ENCODE measurements at places on chromosomes 2 and 18. TPM values are rescaled to one million over a fixed set of nuclear protein-coding genes. Genes with fewer than 3 reads are reported as not detected.

Gene KLHL14
- total RNA-seq = 0.10 TPM

Gene SELENOI
- 27.4 TPM for total RNA-seq

Gene PIEZO2
- total RNA-seq = 18.9 TPM

Gene ALK
- 0.09 TPM for total RNA-seq

Gene ABCG8
- total RNA-seq = 0.87 TPM

Gene WDR12
- 32.8 TPM for total RNA-seq

Gene CTAGE1
- not detected for total RNA-seq

Gene TTL
- 20.3 TPM for total RNA-seq

Gene DTNA
- total RNA-seq = 23.5 TPM

Gene NR4A2
- 10.4 TPM for total RNA-seq

Gene PAX8
- 0.82 TPM for total RNA-seq

Gene CCDC178
- total RNA-seq = not detected

Gene AMER3
- 0.16 TPM for total RNA-seq

Gene RGPD4
- total RNA-seq = 0.10 TPM

Gene CNTNAP5
- total RNA-seq = 3.3 TPM

Gene PROKR1
- 0.12 TPM for total RNA-seq

Gene NOSTRIN
- total RNA-seq = 56.2 TPM

Gene ANKRD36C
- 22.2 TPM for total RNA-seq

Gene RAPGEF4
- 2.2 TPM for total RNA-seq

Gene ASXL3
- total RNA-seq = 2.4 TPM

Gene LCT
- total RNA-seq = 0.09 TPM

Gene ASTL
- total RNA-seq = not detected

Gene GNAL
- 20.7 TPM for total RNA-seq

Gene DNAJC5G
- total RNA-seq = 0.47 TPM

Gene KATNAL2
- 5.7 TPM for total RNA-seq

Gene NETO1
- not detected for total RNA-seq

Gene IMMT
- total RNA-seq = 121 TPM

Gene NTSR2
- not detected for total RNA-seq

Gene RBM44
- total RNA-seq = 0.07 TPM

Gene OR6B3
- not detected for total RNA-seq

Gene TP53I3
- total RNA-seq = 121 TPM

Gene CTDP1
- 37.4 TPM for total RNA-seq

Gene DYSF
- total RNA-seq = 6.8 TPM

Gene CYP27C1
- 0.82 TPM for total RNA-seq

Gene CLEC4F
- 0.19 TPM for total RNA-seq

Gene COBLL1
- 26.1 TPM for total RNA-seq

Gene RAX
- total RNA-seq = not detected

Data from mucosa of descending colon (tissue), 3 donors.